Germinal center (tissue), 1 donor: ENCODE measurements at places on chromosomes 2 and 18.

DNA sequence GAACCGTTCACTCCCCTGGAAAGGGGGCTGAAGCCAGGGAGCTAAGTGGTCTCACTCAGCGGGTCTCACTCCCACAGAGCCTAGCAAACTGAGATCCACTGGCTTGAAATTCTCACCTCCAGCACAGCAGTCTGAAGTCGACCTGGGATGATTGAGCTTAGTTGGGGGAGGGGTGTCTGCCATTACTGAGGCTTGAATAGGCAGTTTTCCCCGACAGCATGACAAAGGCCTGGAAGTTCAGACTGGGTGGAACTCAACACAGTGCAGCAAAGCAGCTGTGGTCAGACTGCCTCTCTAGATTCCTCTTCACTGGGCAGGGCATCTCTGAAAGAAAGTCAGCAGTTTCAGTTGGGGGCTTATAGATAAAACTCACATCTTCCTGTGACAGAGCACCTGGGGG, 292.5 kb downstream of the NUP35 start:
- DNase-seq = no peak

DNA sequence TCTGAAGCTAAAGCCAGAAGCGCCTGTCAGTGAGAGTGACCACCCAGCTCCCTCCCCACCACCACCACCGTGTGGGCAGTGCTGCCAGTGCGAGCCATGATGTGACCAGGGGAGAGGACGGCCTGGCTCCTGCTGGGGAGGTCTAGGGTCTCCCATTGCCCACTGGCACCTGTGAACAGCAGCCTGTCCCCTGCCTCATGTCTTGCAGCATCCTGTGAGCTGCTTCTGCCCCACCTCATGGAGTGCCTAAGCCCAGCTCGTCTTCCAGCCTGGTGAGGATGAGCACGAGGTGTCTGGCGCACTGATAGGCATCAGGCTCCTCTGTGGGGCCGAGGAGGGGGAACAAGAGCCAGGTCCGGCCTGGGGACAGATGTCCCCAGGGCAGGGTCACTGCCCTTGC, 61.4 kb downstream of the FAM168B start:
- no peak for DNase-seq

DNA sequence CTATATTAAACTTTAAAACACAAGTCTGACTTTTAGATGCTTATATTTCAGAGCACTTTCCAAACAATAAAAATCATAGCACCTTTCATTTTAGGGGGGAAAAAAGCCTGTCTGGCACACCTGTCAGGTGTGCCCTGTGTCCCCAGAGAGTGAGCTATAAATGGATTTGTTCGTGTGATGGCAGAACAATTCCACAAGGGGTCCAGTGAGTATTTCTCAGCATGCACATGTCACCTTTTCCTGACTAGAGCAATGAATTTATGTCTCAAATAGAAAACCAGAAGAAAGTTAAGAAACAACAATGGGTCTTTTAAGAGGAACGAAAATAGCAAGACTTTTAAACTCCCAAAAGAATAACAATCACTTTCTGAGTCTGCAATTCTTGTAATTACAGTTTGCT, 55.9 kb downstream of the ACVR1C start:
- DNase-seq = peak; percentile 27

GRCh38 chr2:158134655-158135054, 33.0 kb downstream of the UPP2 start:
- no peak for DNase-seq

DNA sequence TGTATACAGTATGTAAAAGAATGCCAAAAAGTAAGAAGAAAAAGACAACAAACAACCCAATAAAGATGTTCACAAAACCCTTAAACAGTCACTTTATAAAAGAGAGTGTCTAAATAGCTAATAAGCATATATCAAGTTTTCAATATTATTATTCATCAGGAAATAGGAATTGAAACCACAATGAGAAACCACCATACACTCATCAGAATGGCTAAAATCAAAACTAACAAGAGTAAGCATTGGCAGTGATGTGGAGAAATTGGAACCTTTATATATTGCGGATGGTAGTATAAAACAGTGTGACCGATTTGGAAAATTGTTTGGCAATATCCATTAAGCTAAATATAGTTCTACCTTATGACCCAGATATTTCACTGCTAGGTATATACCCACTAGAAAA, 20.5 kb upstream of the TGFA start:
- DNase-seq = no peak

DNA sequence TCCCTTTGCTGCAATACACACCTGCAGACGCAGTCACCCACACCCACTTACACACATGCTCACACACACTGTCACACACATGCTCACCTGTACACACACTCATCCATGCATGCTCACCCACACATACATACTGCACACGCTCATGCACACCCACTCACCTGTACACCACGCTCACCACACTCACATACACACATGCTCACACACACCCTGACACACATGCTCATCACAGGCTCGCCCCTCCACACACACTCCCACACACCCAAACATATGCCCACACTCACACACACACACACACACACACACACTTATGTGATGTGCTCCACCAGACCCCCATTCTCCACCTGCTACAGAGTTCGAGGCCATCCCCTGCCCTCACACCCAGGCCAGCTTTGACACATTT, 22.8 kb upstream of the CREG2 start:
- DNase-seq = no peak
